Esophagus mucosa (tissue), 1 donor: ENCODE measurements at places on chromosomes 7 and 10. TPM values are rescaled to one million over a fixed set of nuclear protein-coding genes. Genes with fewer than 3 reads are reported as not detected.

DNA sequence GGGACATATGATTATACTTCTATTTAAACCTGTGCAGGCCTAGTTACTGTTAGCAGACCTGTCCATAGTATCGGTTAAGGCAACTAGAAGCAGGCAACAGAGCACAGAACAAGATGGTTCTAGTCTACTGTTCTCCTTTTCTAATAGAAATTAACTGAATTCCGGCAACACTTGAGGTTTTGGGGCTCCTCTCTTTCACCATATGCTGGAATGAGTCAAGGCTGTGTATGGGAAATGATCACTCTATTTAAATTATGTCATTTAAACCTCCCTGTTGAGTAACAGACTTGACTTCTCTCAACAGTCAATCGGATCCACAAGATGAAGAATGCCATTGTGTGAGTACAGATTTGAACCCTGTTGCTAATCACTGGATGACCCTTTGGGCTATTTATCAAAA lies 6.2 kb upstream of the OTUD1 start:
- ATAC-seq = peak; percentile 77

DNA sequence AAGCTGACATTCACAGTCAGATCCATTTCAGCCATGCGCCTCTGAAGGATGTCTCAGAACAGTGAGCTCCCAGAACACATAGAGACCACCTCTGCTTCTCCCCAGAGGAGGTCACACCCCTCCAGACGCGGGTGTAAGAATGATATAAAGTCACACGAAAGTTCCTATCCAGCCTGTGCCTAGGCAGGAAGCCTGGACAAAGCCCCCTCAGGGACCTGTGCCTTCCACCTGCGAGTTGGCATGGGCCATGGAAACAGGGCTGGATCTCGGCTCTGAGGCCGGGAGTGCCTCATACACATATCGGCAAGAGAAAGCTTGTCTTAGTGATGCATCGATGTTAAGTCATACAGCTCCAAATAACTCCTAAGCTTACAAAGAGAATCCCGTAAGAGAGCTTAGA lies 5.0 kb downstream of the VIPR2 start:
- ATAC-seq = no peak

DNA sequence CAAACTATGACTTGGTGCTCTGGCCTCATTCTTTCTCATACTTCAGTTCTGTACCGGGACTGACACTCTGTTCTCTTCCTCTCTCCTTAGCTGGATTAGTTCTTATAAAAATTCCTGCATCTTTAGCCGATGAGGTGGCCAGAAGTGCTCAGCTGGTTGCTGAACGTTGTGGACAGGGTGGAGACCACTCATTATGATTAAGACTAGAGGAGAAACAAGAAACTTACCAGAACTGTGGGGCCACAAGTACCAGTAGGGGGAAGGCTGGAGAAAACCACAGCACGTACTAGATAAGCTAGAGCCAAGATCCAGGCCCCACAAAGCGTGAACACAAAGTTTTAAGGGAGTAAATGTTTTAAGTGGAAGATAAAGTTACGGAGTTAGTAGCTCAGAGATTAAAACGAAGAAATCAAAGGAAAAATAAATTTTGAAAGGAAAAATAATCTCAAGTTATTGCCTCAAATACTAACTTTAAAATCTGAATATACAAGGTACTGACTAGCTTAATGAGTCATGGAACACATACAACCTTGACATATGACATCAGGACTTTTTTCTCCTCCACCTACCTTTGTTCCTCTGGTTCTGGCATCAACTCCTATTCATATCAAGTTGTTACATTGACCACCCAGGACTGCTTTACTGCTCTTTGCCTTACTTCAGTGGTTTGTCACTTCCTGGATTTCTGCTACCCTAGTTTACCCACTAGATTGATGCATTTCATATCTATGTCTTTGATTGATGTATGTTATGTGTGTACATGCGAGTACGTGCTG lies 469.0 kb downstream of the TFEC start:
- no peak for ATAC-seq

DNA sequence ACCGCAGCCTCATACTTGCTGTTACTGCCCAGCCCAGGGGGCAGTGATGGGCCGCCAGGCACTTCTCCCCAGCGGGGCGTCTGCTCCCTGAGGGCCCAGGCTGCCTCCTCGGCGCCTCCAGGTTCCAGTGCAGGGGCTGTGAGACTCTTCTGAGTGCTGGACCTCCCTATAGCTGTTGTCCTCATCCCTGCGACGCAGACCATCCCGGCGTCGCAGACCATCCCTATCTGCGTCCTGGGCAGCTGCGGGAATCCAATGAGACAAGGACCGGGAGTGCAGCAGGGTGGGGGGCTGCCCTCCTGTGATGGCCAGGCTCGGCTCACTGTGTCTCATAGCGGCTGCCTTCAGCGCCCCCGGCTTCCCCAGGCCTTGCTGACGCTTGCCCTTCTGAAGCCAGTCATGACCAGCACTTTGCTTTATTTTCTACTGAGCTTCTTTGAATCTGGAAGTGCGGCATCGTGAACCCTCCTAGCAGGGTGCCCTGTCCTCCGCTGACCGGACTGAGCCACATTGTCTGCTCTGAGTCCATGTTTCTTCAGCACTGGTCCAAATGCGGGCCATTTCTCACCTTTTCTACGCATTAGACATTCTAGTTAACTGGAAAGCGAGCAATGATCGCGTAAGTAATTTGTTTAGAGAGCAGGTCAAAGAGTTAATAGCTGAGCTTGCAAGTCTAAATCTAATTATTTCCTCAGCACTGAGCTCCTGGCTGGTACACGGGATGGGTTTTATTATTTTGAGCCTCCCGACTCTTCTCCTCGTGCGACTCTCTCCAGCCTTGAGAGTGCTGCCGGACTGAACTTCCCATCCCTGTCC lies 339.5 kb downstream of the WDR37 start:
- ATAC-seq = no peak

DNA sequence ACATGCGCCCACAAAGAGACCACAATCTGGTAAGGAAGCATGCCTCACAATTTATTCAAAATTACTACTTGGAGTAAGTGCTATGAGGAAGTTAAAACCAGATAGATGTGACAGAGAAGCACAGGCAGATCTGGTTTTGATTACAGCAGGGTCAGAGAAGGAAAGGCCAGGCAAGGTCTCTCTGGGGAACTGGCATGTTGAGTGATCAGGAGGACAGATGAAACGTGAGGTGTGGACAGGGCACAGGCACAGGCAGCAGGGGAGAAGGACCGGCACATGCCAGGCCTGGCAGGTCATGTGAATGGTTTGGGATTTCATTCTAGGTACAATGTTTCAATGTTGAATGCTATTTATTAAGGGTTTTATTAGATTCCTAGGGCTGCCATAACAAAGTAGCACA lies 51.6 kb downstream of the GPAM start:
- no peak for ATAC-seq

DNA sequence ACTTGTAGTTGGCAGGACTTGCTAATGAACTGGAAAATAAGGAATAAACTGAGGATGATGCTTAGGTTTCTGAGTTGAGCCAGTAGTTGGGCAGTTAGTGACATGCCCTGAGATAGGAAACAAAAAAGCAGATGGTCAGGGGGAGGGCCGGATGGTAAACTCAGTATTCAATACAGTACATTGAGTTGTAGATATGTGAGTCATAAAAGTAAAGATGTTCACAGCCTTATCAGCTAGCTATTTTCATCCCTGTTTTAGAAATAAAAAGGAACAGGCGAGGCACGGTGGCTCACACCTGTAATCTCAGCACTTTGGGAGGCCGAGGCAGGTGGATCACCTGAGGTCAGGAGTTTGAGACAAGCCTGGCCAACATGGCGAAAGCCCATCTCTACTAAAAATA lies 22.2 kb upstream of the NRBF2 start:
- ATAC-seq = no peak

Gene BLNK
- 51.3 TPM for total RNA-seq
